ENCODE measurements at places on chromosomes 16 and 17.

GRCh38 chr16:12217341-12217740, 240.8 kb downstream of the SNX29 start:
- DNase-seq, result no peak

- DNase-seq, result no peak
Measured at GRCh38 chr16:31893824-31894223, 20.2 kb downstream of the ZNF267 start.

DNA sequence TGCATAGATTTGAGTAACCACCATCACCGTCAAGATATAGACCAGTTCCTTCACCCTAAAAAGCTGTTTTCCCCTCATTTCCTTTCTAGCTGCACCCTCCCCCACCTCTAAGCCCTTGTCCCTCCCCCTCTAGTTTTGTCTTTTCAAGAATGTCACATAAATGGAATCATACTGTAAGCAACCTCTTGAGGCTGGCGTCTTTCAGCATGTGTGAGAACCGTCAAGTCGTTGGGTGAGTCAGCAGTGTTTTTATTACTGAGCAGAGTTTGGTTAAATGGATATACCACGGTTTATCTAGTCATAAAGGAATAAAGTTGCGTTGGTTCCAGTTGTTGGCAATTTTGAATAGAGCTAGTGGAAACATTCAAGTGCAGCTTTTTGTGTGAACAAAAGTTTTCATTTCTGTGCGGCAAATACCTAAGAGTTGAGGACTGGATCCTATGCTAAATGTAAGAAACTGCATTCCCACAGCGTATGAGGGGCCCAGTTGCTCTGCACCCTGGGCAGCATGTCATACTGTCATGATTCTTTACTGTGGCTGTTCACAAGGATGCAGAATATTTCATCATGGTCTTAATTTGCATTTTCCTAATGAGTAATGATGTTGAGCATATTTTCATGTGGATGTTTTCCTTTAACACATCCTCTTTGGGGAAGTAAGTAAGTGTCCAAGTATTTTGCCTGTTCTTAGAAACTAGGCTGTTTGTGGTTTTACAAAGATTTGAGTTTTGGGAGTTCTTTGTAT, 264.3 kb downstream of the CPPED1 start:
- no peak for DNase-seq

- no peak for DNase-seq
Measured at GRCh38 chr17:58120195-58120822, 27.9 kb upstream of the OR4D1 start.

DNA sequence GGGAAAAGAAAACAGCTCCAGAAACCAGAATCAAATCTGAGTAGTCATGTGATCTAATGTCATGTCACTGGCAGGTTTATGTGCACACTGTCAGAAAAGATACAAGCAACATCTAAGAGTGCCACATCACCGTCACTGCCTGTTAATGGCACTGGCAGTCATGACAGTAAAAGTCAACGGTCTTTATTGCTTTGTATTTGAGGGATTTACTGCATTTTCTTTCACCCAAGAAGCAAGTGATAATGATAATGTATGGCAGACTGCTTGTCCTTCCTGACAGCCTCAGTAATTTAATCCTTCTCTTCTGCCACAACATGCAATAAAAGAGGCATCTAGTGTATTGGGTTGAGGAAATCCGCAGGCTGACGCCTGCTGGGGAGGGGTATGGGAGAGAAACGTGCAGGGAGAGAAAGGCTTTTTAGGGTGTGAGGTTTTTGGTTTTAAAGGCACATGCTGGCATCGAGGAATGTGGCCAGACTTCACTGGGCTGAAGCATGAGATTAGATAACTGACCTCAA, 92.4 kb downstream of the RPGRIP1L start:
- no peak for DNase-seq

- DNase-seq, result no peak
Measured at GRCh38 chr17:52170963-52171572, 12.6 kb upstream of the CA10 start.

DNA sequence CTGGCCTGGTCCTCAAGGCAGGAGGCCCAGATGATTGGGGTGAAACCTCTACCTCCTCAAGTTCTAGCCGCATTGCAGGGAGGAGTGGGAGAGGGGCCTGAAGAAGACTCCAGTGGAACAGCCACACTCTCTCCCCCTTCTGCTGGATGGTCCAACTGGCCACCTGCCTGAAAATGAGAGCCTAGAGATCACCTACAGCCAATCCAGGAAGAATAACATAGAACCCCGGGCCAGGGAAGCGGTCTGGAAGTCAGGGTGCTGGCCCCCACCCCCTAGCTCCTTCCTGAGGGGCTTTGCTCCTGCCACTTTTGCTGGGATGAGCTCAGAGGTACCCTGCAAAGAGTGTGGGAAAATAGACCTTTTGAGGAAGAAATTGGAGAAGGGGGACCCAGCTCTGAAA, 1.8 kb downstream of the SLC6A2 start:
- DNase-seq, result no peak

DNA sequence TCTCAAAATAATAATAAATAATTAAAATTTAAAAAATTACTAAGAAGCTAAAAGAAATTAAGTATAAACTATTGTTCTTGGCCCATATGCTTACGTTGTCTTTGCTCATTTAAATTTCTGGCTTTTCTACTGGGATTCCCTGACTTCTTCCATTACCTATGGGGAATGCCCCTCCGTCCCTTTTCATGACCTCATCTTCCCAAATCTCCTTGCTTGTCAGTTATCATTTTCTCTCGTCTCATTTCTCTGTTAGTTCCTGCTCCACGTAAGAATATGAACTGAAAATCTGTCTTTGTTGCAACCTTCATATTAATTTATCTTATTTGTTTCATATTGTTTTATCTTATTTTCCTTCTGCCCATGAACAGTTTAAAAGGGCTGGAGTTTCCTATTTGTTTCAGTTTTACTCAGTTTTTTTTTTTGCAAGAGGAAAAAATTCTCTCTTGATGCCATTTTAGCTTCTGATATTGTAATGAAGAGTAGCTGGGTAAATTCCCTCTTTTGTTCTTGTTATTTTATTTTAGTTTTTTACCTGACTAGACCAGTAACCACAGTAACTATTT, 2.5 kb upstream of the DNAJA2 start:
- DNase-seq, result no peak

DNA sequence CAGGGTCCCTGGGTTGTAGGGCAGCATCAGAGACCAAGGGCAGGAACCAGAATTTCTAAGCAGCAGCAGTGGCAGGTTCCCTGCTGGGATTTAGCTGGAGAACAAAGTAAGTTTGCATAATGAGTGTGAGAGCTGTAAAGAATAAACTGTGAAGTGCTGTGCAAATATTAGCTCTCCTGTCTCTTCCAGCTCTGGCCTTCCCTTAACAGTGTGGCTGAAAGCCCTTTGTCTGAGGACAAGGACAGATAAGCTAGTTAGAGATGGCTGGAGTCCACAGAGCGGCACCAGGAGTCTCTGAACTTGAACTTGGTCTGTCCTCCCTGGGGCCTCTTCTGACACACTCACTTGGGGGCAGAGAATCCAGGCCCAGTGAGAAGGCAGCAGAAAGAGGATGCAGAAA, 98.2 kb upstream of the WSCD1 start:
- no peak for DNase-seq

DNA sequence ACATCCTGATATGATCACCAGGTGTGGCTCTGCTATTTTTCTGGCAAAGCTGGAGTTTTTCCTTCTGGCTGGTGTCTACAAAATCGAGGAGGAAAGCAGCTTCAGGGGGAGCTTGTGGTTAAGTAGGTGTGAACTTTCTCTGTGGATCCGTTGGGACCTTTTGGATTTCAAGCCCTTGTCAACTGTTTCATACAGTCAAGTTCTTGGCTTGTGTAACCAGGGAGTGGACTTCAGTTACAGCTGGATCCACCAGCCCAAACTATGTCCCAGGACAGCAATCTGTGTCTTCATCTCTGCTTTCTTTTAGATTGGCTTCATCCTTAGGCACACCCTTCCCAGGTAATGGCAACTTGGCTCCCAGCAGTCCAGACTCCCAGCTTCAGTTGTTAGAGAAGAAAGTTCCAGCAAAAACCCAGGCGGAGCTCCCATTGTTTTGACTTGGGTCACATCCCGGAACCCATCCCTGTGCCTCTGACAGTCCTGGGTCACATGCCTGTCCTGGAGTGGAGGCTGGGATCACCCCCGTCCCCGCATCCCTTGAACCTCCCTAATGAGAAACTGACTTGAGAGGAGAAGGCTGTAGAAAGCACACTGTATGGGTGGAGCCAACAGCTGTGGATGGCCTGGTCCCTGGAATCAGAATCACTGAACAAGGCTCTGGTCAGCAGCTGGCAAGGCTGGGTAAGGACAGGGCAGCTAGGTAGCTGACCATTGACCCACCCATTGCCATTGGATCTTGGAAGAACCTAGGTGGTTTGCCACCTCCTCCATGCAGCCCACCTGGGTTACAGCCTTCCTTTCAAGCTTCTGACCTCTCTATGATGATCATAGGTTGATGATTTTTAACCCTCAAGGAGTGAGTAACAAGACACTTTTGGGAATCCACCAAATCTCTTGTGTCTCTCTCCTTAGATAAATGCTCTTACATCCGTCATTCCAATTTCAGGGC, 18.1 kb downstream of the NKD1 start:
- no peak for DNase-seq

- DNase-seq, result no peak
Measured at GRCh38 chr17:59409336-59410048, 78.0 kb downstream of the YPEL2 start.

DNA sequence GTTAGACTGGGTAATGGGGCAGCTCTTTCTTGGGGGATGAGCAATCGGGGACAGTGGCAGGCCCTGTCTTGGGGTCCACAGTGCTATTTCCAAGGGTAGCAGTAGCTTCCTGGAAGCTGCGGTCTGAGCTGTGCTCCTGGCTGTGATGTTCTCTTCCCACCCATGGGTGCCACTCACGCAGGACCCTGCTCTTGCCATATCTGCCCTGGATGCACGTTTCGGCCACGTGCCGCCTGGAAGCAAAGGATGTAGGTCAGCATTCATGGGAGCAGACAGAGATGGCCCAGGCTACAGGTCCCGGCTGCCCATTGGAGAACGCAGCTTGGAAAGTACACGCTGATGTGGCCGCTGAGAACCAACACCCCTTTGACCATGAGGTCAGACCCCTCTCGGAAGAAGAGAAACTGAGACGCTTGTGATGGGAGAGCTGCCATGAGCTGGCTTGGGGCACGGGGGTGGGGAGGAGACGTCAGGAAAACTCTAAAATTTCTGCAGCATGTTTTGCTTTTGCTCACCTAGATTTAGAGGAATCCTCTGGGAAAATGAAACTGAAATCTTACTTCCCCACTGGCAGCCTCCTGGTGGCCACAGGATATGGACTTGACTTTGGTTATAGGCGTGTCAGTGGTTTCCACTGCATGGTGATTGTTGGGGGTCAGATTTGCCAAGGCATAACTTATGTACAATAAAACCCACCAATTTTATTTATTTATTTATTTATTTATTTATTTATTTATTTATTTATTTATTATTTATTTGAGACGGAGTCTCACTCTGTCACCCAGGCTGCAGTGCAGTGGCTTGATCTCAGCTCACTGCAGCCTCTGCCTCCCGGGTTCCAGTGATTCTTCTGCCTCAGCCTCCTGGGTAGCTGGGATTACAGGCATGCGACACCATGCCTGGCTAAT, 36.2 kb upstream of the IRF8 start:
- no peak for DNase-seq

- DNase-seq, result no peak
Measured at GRCh38 chr16:79195938-79196337, 404.6 kb downstream of the MAF start.

GRCh38 chr17:76793775-76794174, 55.9 kb downstream of the MFSD11 start:
- peak; percentile 29 for DNase-seq

DNA sequence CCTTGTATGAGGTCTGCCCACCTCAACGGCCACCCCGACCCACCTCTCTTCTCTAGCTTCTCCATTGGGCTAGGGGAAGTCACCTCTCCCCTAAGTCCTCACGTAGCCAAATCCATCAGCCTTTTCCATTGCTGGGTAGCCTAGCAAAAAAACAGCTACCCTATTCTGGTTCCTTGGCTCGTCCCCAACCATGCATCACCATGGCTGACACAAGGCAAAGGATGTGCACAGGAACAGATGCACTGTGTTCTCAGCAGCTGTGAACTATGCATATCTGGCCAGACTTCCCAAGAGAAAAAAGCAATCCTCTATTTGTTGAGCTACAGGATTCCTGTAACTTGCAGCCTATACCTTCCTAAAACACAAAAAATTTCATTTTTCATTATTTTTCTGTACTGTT, 22.0 kb upstream of the FLCN start:
- DNase-seq, result no peak

DNA sequence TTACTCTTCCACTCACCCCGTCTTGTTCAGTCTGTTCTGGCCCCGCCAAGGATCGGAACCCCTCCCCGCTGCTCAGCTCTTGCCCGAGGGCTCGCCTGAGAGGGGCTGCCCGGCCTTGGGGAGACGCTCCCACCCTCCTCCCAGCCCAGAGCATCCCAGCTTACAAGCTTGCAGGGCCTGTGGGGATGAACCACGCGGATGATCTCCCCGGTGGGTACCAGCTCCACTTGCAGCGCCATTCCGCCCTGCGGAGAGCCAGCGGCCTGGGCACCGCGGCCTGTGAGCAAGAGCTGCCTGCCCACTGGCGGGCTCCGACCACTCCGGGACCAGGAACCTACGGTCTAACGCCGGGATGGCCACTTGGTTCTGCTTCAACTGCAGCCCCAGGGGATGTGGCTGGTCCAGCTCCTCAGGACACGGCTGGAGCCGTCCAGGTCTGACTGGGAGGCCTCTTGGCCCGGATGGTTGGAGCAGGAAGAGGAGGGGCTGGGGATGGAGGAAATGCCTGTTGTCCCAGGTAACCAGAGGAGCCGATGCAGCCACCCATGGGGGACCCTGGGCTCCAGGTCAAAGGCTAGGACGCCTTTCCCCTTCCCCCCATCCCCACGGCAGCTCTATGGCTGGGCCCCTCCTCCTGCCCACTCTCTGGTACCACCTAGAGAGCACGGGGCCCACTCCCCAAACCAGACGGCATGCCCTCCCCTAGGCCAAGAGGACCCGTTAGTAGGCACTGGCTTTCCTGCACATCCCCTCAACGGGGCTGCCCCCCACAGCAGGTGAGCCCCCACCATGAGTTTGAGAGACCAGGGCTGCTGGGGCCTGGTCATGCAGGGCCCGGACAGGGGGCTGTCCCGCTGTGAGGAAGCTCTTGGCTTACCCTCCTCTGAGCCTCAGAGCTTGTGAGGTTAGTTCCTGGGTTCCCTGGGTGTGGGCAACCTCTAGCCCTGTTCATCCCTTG, at the start of gene MYO1C:
MYO1C (minus strand) TSS at position 438 of the 958 bp plus-strand sequence; CDS start at position 239, 199 bp downstream.
- DNase-seq, result no peak

DNA sequence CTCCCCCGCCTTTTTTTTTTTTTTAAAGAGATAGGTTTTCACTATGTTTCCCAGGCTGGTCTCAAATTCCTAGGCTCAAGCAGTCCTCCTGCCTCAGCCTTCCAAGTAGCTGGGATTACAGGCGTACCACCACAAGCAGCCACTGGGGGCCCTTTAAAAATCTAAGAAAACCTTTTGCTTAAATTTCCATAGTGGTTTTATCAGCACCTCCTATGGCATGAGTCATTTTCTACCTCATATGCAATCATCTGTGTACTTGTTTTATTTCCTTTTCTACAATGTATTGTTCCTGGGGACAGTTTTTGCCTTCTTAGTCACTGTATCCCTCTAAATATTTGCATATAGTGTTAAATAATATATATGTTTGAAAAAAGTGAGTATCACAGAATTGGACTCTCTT, 29.2 kb downstream of the GNA13 start:
- no peak for DNase-seq
